ENCODE measurements at places on chromosomes 3 and 15.
A peak's percentile ranks its signal among the peaks of the same experiment; 100 is the strongest.

DNA sequence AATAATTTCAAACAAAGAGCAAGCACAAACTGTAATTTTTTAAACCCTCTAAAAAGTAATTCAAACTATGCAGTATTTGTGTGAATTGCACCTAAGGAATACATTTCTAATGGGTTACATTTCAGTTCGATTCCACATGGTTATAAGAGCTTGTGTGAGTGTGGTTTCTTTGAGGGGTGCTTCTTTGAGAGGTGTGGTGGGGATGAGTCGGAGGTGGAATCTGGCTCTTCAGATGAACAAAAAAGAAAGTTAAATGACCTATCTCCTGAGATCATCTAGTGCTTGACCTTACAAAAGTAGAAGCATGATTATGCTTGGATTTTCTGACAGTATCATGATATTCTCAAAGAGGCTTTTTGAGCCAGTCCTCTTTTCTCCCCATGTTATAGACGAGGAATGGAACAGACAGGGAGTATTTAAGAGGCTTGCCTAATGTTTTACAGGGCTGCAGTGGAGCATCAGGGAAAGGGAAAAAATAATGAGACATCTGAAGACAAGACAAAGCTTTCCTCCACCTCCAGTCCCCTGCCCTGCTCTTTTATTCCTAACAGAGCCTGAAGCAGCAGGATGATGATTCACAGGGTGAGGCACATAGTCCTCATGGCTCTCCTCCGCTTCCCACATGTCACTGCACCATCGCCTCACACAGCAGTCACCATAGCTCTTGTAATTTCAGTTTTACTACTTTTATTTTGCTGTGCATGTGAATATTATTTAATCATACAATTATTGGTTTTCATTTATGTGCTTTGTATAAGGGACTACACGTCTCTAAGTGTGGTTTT is 82.0 kb downstream of the LYSMD4 start:
- DNase-seq: peak; percentile 1

DNA sequence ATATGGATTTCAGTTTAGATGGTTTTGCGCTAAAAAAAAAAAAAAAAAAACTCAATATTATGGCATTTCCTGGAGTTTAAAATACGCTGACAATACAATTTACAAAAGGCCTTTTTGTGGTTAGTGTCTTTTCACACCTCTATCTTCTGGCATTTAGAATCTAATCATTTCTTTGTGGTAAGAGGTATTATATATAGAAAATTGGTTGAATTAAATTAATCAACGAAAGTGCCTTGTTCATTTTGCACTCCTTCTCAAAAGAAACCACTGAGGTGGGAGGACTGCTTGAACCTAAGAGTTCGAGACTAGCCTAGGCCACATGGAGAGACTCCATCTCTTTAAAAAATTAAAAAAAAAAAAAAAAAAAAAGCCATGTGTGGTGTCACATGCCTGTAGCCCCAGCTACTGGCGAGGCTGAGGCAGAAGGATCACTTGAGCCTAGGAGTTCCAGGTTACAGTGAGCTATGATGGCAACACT is 90.0 kb upstream of the ICE2 start:
- DNase-seq: no peak

DNA sequence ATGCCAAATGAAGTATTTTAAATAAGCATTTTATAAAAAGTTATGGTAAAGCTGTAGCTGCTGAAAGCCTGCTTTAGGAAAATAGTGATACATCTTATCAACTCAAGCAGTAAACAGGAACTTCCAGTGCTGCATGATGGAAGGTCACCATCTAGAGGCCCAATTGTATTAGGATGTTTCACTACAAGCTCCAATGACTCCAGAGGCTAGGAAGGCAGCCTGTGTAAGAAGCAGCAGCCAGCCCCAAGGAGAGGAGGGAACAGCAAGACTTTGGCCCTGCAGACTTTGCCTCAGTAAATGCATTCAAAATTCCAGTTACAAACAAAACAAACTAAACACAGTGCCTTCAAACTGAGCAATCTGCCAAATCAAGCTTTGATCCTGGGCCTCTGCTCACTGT is 32.1 kb downstream of the ILDR1 start:
- no peak for DNase-seq

- no peak for DNase-seq
Observed at GRCh38 chr3:136346486-136346885, 96.3 kb downstream of the PCCB start.

Measured in HTR-8/SVneo (cell line).